ENCODE measurements at places on chromosomes 11 and 22.
A peak's percentile ranks its signal among the peaks of the same experiment; 100 is the strongest.

GRCh38 chr22:20441631-20442484 is 4.2 kb upstream of the SCARF2 start:
- no peak for DNase-seq

- no peak for DNase-seq
These were observed 12.1 kb downstream of the MMP7 start for GRCh38 chr11:102518296-102519094.

GRCh38 chr11:134164490-134165370 is 59.0 kb downstream of the NCAPD3 start:
- no peak for DNase-seq

DNA sequence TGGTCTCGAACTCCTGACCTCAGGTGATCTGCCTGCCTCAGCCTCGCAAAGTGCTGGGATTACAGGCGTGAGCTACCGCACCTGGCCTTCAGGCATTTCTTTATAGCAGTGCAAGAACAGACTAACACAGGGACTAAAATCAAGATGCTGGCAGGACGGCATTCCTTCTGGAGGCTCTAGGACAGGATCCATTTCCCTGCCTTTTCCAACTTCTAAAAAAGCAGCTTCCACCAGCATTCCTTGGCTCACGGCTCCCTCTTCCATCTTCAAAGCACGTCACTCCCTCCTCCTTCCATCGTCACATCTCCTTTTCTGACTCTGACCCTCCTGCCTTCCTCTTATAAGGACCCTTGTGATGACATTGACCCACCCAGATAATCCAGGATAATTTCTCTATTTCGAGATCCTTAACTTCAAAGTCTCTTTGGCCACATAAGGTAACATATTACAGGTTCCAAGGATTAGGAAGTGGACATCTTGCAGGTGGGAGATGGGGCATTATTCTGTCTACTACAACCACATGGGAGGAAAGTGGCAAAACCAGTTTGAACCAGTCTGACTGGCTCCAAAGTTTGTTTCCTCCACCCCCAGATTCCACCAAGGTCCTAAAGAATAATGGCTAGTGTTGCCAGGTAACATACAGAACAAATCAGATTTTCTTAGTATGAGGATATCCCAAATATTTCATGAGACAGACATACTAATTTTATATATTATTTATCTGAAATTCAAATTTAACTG is 172.5 kb downstream of the MN1 start:
- DNase-seq = no peak

GRCh38 chr11:77175869-77176539 is 48.0 kb downstream of the MYO7A start:
- DNase-seq = no peak

DNA sequence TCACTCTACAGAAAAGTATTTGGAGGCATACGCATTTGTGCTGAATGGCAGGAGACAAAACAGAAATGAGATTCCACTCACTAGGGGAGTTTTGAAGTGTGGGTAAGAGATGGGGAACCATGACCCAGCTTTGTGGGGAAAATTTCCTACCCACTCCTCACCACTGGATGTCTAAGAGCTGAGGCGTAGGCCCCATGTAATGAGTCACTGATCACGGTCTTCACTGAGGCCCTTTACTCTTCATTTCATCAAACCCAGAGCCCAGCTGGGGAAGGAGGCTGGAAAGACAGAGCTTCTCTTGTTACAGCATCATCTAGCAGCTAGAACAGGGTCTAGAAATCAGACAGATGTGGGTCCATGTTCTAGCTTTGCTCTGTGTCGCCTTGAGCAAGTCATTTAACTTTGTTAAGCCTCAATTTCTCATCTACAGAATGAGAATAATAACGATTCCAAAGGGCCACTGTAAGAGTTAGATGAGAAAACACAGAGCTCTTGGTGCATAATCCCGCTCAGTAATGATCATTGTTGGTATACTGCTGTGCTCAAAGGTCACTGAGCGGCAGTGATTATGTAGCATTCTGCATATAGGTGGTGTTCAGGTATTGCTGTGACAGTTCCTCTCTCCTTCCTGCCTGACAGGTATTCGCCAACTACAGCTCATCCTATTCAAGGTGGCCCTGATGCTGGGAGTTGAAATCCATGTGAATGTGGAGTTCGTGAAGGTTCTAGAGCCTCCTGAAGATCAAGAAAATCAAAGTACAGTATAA is 97.2 kb downstream of the MICAL2 start:
- no peak for DNase-seq

GRCh38 chr11:69894181-69894611 is 75.0 kb upstream of the FGF3 start:
- DNase-seq = no peak

DNA sequence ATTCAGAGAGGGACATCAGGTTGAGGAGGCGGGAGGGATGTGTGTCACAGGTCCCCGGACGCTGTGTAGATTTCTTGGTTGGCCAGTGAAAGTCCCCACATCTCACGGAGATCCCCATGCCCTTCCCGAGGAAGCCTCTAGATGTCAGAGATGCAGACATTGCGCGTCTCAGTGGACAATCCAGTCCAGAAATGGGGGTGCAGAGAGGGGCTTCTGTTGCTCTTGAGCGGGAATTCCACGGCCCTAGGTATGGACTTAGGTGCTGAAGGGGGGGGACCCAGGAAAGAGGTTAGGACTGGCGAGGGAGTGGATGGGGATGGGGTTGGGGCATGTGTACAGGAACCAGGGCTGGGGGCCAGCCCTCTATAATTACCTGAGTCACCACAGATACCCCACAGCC is 7.0 kb downstream of the THY1 start:
- DNase-seq = no peak

DNA sequence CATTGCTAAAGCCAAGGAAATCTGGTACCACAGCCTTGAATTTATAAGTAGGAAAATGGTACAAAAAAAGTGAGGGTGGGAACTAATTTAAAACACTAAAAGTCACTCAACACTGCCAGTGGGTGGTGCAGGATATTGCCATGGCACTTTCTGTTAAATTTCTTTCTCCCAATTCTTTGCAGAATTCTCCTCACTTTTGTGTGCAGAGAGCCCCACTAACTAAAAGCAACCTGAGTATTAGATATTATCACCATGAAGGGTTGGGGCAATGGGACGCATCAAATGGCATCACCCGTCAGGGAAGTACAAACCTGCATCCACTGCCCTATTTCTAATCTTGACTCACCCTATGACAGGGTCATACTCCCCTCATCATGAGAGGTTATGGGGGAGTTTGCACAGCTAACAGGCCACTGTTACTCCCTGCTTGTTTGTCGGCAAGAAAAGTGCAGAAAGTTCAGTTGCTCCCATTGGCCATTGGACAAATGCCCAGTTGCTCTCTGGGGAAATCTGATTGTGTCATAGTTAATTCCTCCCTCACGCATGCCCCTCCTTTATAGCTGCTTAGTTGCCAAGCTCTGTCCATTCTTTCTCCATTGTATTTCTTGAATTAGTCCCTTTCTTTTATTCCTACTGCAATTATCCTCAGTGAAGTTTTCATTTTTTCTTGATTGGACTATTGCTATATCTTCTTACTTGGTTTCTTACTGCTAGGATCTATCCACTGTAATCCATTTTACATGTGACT is 93.8 kb upstream of the BLID start:
- DNase-seq = no peak

GRCh38 chr22:50012211-50013181 is at the start of gene IL17REL:
Gene IL17REL, minus strand, starts transcription at chr22:50012765. Its CDS starts 119 bp downstream, at chr22:50012646.
- no peak for DNase-seq

DNA sequence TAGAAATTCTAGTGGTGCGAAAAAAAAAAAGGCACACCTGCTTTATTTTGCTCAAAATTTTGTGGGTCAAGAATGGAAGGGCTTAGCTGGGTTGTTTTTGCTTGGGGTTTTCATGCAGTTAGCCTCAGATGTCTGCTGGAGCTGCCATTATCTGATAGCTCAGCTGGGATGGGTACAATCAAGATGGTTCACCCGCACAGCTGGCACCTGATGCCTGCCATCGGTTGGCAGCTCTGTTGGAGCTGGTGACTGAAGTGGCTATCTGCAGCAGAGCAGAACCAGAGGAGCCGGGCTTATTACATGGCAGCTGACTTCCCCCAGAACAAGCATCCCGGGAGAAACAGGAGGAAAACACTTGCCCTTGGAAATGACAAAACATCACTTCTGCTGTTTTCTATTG is 12.1 kb upstream of the ELFN2 start:
- DNase-seq = no peak

GRCh38 chr22:26756675-26757293 is 99.4 kb downstream of the MIAT start:
- no peak for DNase-seq

- DNase-seq = no peak
These were observed 68.3 kb upstream of the POU2AF2 start for GRCh38 chr11:111177037-111177871.

DNA sequence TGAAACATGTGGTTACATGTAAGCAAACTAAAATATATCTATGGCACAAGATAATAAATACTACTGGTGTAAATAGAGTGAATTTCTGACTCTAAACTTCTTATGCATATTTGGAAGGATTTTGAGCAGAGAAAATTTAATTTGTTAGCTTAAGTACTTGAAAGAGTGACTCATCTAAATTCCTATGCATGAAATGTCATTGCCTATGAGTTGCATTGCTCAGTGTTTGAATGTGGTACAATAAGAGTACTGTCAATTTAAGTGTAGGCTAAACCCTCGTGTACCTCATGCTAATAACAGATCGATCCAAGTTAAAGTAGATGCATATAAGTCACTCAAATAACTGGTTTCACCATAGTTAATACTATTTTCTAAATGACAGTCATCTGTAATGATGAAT is 5.3 kb upstream of the CARD18 start:
- DNase-seq = peak; percentile 56

- no peak for DNase-seq
These were observed 7.6 kb downstream of the LRRC51 start for GRCh38 chr11:72088076-72088808.

DNA sequence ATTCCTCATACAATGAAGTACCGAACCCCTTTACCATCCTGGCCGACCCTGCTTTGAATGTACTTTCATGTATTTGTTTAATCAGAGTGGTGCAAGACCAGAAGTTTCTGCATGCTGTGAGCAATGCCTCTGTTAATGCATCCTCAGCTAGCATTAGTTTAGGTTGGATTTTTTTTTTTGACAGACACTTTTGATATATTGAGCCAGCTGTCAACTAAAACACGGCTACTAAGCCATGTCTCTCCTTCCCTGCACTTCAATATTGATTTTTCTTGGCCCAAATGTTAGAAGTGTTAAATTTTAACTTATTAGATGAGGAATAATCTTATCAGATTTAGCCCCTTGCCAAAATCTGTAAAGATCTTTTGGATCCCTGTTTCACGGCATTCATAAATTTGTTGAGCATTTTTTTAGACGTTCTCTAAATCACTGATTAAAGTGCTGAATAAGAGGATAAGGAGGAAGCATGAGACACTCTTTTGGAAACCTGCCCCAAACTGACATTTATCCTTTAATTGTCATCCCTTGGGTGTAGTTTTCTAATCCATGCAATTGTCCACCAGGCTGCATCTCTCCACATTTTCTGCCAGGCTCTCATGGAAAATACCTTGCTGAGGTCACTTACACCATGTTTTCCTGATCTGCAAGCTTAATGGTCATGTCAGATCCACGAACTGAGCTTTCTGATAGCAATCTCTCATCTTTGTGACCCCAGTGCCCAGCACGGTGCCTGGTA is 130.7 kb downstream of the FEZ1 start:
- DNase-seq = no peak

DNA sequence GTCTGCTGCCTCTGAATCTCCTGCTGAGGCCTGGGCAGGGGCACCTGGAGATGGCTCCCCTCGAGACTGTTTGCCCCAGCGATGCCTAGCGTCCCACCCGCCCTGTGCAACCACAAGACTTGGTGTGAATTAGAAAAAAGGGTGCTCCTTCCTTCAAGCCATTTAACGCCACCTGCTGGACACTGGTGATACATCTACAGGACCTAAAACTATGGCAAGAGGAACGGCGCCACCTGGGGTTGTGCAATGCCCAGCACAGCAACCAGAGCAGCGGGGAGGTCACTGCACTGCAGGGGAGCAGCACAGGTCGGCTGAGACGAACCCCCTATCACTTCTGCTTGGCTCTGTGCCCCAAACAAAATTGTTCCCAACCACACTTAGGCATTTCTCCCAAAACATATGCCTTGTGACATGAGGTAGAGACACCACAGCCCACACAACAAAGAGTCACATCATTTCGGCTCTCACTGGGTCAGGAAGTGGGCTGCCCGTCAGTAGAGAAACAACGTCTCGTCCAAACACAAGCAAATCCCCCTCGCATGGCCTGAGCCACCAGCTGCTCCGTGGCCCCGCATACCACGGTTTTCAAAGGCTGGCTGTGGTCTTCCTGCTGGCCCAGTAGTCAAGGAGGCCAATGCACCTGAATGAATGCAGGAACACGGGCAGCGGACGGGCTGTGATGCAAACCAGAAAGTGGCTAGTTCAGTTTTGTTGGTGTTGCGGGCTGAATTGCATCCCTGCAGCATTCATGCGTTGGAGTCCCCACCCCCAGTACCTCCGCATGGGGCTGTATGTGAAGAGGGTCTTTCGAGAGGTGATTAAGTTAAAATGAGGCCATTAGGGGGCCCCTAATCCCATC is 171.9 kb downstream of the SHANK2 start:
- peak; percentile 33 for DNase-seq

DNA sequence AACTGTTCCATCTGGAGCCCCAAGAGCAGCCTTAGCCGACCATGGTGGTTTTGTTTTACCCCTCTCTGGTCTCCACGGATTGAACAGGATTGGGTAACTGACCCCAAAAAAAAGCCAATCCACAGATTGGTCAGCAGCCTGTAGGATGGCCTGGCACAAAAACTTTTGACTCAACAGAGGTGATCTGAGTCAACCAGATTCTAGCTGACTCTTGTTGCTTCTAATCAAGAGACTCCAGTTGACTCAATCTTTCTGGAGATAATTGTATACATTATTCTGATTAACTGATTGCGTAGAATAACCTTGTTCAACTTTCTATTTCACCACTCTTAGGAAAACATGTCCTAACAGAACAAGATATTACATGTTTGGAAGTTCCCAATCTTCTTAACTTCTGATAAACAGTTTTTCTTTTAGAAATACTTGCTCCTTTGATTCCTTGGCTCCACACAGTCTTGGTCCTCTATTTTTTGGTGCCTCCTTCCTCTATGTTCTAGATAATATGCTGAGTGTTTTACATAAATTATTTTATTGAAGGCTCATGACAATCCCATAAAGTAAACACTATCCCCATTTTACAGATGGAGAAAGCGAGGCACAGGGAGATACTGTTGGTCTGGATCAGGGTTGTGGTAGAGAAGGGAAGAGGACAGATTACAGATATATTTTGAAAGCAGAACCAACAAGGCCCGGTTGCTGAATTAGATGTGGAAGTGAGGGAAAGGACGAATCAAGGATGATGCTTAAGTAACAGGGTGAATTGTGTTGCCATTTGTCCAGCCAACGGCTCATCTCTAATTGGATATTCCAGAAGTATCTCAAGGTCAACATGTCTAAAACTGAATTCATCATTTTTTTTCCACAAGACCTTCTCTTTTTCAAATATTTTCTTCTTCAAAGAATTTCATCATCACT is 11.5 kb upstream of the ZC3H12C start:
- no peak for DNase-seq

DNA sequence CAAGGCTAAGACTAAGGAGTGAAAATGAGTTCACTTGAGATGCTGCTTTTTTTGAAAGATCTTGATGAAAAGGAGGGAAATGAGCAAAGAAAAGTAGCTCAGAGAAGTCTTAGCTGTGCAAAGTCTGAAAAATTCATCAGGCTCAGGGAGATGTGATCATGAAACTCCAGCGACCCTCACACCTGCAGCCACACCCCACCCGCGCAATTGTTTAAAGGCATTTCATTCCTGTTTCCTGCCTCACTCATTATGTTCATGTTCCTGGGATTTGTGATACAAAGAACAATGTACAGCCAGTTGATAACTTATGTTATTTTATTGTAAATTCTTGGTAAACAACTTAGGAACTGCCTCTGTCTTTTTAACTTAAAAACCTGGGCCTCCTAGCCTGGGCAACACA is 8.7 kb upstream of the GSTP1 start:
- no peak for DNase-seq

GRCh38 chr11:28537822-28538221 is 429.6 kb downstream of the METTL15 start:
- DNase-seq = no peak

Measured in HS-5 (cell line).